ENCODE measurements at places on chromosomes 3 and 15.

- DNase-seq = no peak
Measured at GRCh38 chr3:24540821-24541220, 46.2 kb upstream of the THRB start.

DNA sequence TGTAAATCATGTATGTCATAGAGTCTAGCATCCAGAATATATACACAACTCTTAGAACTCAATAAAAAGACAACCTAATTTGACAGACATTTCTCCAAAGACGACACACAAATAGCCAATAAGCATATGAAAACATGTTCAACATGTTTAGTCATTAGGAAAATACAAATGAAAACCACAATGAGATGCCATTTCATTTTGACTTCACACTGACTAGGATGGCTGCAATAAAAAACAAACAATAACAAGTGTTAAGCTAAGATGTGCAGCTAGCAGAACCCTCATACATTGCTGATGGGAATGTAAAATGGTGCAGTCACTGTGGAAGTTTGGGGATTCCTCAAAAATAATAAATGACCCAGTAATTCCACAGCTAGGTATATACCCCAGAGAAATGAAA is 16.4 kb downstream of the SPG11 start:
- no peak for DNase-seq

- DNase-seq = no peak
Measured at GRCh38 chr15:99632521-99632920, 66.7 kb downstream of the MEF2A start.

DNA sequence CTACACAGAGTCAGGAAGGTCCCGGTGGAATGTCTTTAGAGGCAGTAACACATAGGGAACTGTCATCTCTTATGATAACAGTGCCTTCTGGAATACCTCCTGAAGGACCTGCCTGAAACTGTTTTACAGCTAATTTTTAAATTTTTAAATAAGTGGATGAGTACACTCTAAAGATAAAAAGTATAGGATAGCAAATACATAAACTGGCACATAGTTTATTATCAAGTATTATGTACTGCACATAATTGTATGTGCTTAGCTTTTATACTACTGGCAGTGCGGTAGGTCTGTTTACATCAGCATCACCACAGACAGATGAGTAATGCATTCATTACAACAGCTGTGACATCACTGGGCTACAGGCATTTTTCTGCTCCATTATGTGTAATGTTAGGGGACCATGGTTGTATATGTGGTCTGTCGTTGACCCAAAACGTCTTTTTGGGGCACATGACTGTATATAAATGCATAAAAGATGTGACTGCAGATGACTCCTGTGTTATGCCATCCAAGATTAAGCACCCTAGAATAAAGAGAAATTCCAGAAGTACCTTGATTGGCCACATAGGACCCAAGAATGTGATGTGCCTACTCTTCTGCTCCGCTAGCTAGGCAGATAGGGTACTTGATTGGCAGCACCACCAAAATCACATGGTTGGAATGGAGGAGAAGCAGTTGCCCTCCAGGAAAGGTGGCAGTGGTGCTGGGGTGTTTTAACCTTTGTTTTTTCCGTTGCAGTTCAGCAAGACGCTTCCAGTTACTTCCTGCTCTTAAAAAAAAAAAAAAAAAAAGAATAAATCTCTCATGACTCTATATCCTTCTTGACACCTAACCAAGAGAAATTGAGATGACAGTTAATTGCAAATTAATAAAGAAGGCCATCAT is 3.3 kb downstream of the VPS8 start:
- DNase-seq = no peak

- DNase-seq = no peak
Measured at GRCh38 chr3:160105907-160106584, 117.4 kb downstream of the IL12A start.

DNA sequence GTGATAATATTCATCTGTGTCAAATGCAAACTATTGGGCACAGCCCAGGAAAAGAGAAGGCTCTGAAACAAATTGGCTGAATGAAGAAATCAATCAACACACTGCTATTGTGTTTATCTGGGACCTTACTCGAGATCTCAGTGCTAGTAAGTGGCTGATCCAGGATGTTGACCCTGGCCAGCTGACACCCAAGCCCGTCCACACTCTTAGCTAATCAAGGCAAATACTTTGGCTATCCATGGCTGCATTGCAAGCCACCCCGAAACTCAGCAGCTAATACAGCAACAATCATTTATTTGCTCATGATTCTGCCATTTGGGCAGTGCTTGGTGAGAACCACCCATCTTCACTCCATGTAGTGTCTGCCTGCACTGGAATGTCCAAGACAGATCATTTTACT is 74.1 kb upstream of the UBE3A start:
- no peak for DNase-seq

GRCh38 chr15:79154483-79155135 is 64.0 kb upstream of the RASGRF1 start:
- DNase-seq = no peak

DNA sequence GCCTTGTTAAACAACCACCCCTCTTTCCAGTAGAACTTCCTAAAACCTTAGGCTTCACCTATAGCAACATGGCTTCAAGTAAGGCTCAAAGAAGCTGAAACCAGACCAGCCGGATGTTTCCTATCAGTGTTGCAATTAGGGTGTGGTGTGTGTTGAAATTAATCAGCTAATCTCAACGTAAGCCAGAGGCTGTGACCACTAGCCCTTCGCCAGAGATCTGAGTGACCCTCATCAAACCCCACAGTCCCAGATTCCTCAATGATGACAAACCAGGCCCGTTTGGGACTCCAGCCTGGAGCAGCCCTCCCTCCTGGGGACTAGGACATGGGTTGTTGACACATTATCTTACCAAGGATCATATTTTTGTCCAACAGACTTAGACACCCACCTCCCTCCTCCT is 27.3 kb downstream of the CYP11A1 start:
- DNase-seq = no peak

DNA sequence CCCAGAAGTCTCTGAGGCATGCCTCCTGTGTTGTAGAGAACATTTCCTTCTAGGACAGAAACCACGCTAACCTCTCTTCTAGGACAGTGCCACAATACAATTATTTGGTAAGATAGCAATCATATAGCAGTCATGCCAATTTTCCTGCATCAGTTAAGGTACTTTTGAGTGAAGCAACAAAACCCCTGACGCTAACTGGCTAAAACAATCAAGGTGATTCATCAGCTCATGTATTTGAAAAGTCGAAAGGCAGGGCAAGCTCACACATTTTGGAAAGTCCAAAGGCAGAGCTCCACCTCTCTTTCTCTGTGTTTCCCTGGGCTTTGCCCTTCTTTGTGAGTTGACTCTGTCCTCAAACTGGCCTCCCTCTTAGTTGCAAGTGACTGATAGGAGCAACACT is 10.1 kb downstream of the TERC start:
- no peak for DNase-seq

- DNase-seq = no peak
Measured at GRCh38 chr15:47289656-47290055, 427.6 kb upstream of the SEMA6D start.

DNA sequence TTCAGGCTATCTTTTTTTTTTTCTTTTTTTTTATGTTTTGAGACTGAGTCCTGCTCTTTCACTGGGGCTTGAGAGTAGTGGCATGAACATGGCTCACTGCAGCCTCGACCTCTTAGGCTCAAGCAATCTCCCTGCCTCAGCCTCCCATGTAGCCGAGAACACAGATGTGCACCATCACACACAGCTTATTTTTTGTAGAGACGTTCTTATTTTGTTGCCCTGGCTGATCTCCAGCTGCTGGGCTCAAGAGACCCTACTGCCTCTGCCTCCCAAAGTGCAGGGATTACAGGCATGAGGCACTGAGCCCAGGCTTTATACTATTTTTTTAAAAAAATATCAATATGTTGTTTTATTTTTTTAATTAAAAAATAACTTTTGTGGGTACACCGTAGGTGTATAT is 467.3 kb downstream of the CADM2 start:
- no peak for DNase-seq

- DNase-seq = no peak
Measured at GRCh38 chr3:153463895-153464294, 301.9 kb downstream of the RAP2B start.

DNA sequence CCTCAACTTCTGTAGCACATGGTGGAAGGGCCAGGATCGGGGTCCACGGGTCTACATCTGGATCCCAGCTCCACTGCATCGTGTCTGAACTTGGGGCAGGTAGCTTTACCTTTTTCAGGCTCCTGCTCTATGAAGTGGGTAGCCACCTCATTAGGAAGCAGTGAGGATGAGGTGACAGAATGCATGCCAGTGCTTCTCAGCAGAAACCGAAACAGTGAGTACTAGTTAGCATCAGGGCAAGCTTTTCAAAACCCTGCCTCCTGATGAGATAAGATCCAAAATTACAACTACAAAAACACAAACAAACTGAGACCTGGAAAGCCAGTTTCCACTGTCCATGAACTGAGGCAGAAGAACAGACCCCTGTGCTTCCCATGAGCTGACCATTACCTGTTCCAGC is 77.4 kb downstream of the ANXA2 start:
- no peak for DNase-seq

- no peak for DNase-seq
Measured at GRCh38 chr3:142896201-142896755, 7.4 kb upstream of the PCOLCE2 start.

GRCh38 chr3:151909681-151910405 is 36.4 kb downstream of the SUCNR1 start:
- peak; percentile 64 for DNase-seq

- DNase-seq = no peak
Measured at GRCh38 chr3:120597445-120598049, 1.4 kb downstream of the NDUFB4 start.
